HAP-1 (cell line): ENCODE measurements at places on chromosomes 12 and 14.

DNA sequence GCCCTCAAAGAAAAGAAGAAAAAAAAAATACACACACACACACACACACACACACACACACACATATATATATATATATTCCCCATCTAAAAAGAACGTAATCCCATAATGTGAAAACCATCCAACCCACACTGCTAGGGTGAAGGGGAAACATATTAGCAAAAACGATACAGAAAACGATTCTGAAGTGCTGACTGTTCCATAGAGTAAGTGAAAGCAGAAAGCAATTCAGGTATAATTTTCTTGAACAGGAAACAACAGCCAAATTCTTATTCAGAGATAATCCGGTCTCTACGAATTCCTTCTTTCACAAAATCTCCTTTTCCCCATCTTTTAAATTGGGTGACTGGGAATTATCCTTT is 393.5 kb downstream of the NOVA1 start:
- DNase-seq: no peak

DNA sequence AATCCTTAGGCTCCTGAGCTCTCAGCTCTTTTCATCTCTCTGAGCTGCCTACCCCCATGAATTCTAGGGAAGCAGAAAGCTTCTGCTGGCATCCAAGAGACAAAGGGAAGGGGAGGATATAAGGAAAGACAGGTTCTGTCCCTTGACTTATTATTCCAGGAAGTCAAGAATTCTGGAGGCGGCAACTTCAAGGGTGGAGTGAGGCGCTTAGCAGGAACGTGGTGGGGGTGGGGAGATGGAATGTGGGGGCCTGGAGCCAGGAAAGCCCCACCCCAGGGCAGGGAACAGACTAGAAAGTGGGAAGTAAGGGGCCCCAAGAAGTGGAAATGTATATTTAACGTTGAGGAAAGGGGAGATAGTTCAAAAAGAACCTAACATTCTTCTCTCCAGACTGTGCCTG is 1.4 kb downstream of the CALCOCO1 start:
- DNase-seq: no peak

GRCh38 chr12:93266-94005 is 26.9 kb downstream of the IQSEC3 start:
- DNase-seq: no peak

GRCh38 chr14:79836577-79836976 is 374.7 kb downstream of the DIO2 start:
- DNase-seq: no peak

DNA sequence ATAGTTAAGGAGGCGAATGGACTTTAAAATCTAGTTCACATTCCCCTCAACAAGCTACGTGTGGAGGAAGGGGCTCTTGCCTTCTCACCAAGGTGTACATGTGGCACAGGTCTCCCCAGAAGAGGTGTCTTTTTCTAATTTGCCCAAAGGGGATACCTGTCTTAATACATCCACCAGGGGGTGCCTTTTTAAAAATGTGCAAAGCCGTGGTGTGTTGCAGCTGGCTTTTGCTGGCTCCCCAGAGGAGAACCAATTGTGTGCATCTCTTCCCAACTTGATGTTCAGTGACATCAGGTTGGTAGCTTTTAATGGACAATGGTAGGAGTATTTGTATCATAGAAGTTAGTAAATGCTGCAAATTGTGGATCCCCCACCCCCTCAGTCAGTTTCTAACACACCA is 33.8 kb downstream of the CREBL2 start:
- no peak for DNase-seq

- no peak for DNase-seq
Observed at GRCh38 chr12:116194935-116195431, 82.5 kb downstream of the MED13L start.

DNA sequence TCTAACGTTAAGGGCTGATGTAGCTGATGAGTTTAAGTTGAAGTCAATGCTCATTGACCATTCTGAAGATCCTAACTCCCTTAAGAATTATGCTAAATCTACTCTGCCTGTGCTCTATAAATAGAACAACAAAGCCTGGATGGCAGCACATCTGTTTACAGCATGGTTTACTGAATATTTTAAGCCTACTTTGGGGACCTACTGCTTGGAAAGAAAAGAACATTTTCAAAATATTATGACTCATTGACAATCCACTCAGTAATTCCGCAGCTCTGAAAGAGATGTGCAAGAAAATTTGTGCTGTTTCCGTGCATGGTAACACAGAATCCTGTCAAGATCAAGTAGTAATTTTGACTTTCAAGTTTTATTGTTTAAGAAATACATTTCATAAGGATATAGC is 35.0 kb upstream of the NAV3 start:
- DNase-seq: no peak

DNA sequence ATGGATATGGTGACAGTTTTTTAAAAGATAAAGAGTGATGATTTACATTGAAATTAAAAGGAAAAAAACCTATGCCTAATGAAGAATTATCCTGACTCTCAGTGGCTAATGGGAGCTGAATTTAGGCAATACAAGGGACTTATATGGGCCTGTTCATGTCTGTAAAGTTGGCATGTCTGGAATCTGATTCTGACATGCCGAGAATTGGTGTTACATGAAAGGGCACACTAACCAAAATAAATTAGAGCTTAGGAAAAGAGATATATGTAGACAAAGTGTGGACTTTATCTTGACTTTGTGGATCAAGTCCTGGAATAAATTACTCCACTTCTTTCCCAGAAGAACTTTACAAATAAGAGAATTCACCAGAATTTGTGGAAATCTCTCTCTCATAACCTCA is 1.1 kb downstream of the TDG start:
- DNase-seq: no peak

DNA sequence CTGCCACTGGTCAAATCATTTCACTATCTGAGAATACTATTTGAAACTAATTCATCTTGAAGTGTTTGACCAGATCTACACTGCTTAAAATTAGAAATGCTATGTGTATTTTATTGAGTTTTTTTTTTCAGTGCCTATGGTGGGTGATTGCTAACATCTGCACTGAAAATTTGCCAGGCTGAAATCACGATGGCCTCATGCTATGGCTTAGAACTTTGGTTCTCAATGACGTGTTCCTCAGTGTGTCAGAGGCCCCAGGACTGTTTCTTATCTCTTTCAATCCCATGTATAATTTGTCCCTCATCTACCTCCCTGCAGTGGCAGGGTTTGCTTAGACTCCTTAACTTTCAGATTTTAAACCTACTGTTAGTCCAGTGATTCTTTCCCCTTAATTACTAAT is 36.2 kb upstream of the NKX2-8 start:
- DNase-seq: no peak

DNA sequence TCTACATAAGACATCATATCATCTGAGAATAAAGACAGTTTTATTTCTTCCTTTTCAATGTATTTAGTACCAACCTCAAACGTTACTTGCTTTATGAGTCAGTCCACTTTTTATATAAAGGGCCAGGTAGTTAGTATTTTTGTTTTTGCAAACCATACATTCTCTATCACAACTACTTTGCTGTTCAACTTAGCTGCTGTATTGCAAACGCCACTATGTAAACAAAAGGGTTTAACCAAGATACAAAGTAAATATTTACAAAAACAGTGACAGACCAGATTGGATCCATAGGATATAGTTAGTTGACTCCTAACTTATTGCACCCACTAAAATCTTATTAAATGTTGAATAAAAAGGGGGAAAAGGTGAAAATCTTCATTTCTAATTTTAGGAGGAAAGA is 87.7 kb upstream of the FOXG1 start:
- no peak for DNase-seq

- DNase-seq: no peak
Observed at GRCh38 chr14:104143521-104144452, 5.4 kb downstream of the KIF26A start.

DNA sequence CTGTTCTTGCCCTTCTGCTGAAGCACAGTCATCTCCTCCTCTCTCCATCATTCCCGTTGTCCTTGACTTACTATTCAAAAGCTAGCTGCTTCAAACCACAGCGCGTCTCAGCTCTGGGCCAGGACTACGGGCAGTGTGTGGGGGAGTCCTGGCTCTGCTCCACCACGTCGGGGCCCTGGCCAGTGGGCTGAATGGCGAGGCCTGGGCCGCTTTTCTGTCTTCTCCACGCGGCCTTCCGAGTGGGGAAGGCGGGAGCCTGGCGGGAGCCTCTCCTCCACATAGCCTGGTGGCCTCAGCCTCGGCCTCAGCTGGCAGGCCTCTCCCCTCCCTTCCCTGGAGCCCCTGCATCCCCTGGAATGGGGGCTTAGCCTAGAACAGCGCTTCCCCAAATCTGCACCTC is 16.5 kb downstream of the ANKRD9 start:
- no peak for DNase-seq
